T-helper 2 cell (primary cell): ENCODE measurements at places on chromosomes 1 and 21.

DNA sequence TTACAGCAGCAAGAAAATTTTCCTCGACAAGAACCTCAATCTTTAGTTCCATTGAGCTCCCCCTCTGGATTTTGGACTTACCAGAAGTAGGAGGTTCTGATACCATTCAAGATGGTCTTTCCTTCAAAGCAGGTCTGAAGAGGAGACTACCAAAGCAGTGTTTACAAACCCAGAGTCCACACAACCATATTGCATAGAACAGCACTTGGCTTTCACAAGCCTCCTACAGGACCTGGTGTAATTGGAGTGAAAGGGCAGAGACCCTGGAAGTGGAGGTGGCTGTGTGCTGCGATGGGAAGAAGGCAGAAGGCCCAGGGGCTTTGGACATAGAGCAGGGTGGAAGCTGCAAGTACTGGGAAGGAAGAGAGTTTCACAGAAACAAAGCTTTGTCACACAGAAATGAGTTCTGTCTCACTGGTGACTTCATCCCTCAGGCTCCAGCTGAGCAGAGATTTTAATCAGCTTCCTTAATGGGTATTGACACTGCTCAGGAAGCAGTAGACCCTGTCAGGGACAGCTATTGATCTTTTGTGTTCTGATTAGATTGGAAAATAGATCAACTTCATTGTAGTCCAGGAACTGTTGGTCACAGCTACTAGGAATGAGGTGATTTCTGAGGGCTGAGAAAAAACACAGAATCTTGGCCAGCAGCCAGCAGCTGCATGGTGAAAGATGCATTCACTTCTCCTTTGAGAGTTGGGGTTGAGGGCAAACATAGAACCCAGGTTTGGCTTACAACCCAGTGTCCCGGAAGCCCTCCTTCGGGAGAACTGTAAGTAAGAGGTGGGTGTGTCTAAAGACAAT is 124.0 kb downstream of the SYT2 start:
- DNase-seq, result no peak

GRCh38 chr1:87140831-87141540 is 187.7 kb upstream of the LMO4 start:
- DNase-seq, result no peak

- no peak for DNase-seq
These were observed 245.3 kb downstream of the CTH start for GRCh38 chr1:70656361-70656760.

- no peak for DNase-seq
These were observed 128.6 kb downstream of the RIPK4 start for GRCh38 chr21:41638201-41638790.

DNA sequence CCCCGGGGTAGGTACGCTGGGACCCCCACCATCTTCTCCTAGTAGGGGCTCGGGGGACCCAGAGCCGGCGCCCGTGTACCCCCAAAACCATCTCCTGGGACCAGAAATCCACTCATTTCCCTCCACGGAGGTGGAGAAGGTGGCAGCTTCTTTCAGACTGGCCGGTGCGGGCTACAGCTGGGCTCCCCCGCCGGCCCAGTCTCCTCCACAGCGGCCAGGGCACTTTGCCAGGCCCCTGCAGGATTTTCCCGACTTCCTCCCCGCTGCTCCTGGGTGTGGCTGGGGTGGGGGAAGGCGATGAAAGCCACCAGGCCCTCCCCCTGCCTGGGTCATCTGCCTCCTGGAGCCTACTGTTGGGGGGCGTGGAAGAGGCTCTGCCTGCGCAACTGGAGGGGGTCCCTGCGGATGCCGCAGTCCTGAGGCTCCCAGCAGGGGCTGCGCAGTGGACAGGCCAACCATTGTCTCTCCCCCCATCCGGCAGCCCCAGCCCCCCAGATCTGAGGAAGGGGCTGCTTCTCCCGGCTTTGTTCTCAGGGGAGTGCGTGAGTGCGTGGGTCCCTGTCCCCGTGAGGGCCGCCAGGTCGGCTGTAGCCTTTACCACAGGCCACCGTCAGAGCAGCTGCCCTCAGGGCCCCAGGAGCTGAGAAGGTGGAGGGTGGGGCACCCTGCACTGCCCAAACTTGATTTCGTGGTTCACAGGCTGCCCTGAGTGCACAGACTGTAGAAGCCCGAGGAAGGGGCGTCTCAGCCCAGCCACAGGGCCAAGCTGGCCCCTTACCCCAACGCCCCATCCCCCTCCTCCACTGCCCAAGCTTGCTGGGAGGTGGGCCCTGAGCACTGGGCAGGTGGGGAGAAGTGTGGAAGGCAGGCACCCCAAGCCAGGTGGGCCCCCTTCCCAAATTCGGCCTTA is 1.3 kb downstream of the AGRN start:
- no peak for DNase-seq

GRCh38 chr1:19074361-19074901 is 118.0 kb upstream of the IFFO2 start:
- peak; percentile 51 for DNase-seq

- DNase-seq, result no peak
These were observed 66.9 kb upstream of the NGF start for GRCh38 chr1:115404911-115405310.

DNA sequence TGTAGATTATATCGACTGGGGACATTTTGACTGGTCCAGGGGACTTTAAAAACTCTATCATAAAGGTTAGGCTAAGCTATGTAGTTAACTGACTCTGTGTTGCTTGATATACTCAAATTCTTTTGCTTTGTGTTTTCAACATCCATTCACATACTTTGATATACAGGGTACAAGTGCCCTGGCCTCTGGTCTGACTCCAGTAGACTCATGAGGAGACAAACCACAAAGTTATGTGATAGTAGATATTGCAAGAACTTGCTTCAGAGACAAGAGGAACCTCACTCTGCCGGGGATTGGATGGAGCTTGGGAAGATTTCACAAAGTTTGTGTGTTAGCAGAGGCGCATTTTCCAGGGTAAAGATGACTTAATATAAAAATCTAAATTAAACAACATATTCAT is 1.3 kb downstream of the GORAB start:
- no peak for DNase-seq

DNA sequence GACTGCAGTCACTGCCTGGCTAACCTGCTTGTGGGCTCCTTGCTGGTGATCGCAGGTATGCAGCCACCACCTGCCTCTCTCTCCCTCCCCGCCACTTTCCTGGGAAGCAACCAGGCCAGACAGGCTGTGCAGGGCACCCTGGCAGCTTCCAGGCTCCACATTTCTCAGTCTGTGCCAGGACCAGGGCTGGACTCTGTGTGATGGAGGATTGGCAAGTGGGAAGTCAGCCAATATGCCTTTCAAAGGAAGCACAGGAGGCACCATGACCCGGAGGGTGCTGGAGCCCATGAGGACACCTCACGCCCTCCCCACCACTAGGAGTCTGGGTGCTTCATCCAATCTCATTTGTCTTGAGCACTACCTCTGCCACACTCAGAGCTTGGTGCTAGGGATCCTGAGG is 15.8 kb upstream of the DISP3 start:
- DNase-seq, result no peak

DNA sequence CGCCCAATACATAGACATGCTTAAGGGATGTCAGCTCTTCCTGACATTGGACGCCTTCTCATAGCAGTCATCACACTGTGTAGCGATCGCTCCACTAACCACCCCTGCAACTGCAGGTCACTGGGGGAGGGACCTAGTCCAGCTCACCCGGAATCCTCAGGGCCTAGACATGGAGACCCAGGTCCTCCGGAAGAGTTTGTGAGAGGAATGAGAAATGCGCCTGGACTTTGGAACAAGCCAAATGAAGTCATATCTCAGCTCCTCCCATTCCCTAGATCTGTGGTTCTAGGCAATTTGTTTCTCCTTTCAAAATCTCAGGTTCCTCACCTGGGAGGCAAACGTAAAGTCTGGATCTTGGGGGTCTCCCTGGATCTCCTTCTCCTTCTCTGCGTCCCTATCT is 253.3 kb downstream of the KAZN start:
- no peak for DNase-seq

DNA sequence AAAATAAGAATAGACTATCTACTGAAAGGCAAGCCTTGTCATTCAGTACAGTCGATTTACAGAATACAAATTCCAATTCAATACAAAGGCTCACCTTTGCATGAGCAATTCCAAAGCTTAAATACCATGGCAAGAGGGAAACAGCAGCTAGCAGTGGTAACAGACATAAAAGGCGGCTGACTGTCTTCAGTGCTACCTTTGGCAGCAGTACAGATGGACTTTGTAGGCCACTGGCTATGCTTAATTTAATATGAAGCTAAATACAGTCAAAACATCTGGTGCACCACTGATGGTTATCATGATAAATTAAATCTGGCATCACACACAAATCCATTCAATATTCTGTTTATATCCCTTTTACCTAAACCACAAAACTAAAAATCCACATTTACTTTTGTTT is 62.4 kb downstream of the RERE start:
- no peak for DNase-seq

GRCh38 chr1:43285269-43285990 is at the start of gene C1orf210:
Gene C1orf210 (minus strand): TSS chr1:43285581. CDS start chr1:43283270, 2,311 bp downstream.
- DNase-seq, result no peak

DNA sequence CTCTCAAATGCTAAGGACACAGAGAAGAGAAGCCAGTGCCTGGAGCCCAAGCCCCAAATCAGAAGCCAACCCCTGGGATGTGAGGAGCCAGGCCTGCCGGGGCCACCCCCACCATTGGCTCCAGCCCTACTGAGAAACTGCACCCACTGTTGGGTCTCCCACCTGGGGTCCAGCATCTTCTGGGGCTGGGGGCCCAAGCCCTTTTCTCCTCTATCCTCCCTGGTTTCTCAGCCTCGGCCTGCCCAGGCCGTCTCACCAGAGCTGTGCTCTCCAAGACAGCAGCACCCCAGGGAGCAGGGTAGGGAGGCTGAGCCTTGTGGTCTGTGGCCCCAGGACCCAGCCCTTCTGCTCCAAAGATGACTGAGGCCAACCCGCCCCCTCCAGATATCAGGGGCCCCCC is 37.9 kb downstream of the SDC3 start:
- no peak for DNase-seq

- DNase-seq, result no peak
These were observed 13.7 kb downstream of the SELL start for GRCh38 chr1:169697755-169698154.
